DND-41 (cell line): ENCODE measurements at places on chromosomes 1 and 21.
A peak's percentile ranks its signal among the peaks of the same experiment; 100 is the strongest.

DNA sequence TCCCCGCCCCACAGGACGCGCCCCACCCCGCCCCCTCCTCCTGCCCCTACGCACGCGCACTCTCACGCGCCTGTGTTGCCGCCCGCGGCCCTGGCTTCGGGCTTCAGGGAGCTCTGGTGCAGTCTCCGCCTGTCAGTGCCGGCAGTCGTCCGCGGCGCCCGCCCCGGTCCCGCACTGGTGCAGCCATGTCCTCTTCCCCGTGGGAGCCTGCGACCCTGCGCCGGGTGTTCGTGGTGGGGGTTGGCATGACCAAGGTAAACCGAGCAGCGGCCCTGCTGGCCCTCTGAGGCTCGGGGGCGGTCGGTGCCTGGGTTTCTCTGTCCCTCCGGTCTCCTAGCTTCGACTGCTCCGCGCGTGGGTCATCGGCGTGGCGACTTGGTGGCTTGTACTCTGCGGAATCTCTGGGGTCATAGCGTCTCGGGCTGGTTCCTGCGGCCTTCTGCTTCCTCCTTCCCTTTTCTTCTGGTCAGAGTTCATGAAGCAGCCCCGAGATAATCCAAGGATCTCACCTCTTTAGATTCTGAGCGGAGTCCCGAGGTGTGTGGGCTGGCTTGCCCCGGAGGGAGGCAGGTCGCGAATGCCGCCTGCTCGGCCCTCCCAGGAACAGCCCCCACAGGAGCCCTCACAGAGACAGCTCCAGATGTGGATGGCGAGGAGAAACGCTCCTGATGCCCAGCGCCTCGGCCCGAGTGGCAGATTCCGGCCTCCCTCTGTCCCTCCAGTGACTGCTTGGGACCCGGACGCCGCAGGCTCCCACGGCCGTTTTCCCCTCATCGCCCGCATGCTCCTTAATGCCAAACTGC, at the start of gene SCP2:
TSS of gene SCP2 (plus strand) at position 65 of the 803 bp plus-strand sequence. CDS start at position 186, 121 bp downstream.
- DNase-seq: peak; percentile 74

DNA sequence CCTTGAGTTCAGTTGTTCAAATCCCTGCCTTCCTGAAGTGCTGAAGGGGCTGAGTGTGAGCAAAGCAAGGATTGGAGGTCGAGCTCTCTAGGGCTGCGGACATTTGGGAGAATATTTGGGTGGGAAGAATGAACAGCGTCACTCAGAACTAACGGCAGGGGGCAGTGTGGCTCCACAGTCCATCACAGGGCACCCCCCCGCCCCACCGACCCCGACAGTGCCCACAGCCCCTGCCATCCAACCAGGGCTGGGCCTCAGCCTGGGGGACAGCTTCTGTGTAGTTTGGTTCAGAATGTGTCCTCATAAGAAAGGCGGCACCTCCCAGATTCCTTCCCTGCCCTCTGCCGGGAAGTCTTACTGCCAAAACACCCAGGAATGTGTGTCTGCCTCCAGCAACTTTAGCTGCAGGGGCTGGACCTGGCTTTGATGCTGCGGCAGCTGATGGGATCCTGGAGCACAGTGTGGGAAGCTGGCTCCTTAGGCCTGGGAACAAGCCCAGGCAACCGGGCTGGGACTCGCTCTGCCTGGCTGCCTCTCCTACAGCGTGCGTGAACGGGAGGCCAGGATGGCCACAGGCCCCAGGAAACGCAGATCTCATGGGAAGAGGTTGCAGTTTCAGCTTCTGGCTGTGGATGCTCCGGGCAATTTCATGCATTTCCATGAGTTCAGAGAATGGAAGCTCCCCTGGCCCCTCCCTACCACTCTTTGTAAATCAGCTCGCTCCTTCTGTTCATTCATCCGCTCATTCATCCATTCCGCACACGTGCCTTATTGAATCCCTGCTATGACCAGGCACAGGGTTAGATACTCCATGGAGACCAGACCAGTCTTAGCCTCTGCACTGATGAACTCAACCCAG, 104.9 kb upstream of the TMPRSS2 start:
- DNase-seq: peak; percentile 68

DNA sequence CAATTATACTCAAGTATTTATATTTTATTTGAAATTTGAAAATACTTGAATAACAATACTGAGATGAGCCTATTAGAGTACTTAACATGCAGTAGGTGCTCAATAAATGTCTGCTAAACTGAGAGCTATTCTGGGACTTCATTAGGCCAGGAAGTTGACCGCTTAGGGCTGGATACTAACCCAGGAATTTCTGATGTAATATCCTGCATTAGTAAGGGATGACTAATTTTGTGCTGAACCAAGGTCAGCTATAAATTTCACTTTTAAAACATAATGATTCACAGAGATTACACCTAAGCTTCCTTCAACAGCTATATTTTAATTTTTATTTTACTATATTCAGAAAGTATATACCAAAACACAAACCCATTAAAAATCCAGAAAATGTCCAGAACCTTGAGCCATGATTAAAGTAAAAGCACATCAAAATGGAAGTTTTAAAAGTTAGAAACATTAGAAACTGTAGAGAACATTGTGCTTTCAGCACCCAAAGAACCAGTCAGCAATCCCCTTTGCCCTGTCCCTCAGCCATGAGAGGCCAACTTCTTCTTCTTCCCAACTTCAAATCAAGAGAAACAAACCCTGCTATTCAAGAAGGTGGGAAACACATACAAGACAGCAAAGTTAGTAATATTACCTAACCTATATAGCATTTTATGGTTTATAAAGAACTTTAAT, 35.4 kb downstream of the WNT2B start:
- no peak for DNase-seq

DNA sequence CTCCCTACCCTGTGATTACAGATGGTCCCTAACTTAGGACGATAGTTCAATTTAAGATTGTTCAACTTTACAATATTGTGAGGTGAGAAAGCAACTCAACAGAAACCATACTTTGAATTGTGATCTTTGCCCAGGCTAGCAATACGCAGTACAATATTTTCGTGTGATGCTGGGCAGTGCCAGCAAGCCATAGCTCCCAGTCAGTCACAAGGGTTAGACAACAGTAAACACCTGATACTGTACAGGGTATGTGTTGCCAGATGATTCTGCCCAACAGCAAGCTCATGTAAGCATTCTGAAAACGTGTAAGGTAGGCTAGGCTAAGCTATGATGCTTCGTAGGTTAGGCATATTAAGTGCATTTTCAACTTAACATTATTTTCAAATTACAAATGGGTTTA, 11.9 kb downstream of the GPBP1L1 start:
- DNase-seq: no peak

- no peak for DNase-seq
These were observed 27.8 kb upstream of the LRRC38 start for GRCh38 chr1:13541435-13542215.
